Renal pelvis (tissue), 12 donors: ENCODE measurements at places on chromosomes 3 and 15.

GRCh38 chr3:45188719-45189659 is 37.1 kb downstream of the TMEM158 start:
- peak; percentile 75 for DNase-seq

DNA sequence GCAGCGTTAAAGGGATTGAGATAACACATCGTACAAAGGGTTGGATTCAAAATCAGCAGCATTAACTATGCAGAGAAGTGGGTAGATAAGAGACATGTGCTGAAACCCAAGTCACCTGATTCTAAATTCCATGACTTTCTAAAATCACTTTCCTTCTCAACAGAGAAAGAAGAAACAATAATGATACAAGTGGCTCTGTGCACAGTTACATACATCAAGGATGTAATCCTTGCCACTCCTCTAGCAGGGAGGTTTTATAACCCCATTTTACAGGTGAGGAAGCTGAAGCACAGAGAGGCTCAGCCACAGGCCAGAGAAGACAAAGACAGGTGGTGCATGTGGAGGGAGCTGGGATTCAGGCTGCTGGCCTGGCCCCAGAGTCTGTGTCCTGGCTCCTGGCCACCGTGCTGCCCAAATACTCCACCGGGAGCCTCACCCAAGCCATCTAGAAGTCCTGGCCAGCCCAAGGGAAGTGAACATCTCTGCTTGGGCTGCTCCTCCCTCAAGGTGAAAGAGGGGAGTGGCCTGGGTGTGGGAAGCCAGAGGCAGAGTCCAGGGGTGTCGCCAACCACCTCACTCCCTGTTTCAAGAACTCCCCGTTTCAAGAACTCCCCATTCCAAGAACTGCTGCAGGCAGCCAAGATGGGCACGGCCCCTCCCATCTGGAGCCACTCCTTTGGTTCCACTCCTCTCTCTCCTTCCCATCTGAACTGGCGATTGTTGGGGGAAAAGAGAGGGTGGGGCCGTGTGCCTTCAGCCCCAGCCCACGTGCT is 147.1 kb downstream of the NUP210 start:
- DNase-seq: no peak

GRCh38 chr15:57654153-57654852 is 52.2 kb upstream of the POLR2M start:
- peak; percentile 81 for DNase-seq

GRCh38 chr3:146250449-146251382 is at the start of gene PLSCR4:
Gene PLSCR4 (minus strand): TSS chr3:146251105. CDS start chr3:146222071, 29,034 bp downstream.
- DNase-seq: peak; percentile 62

DNA sequence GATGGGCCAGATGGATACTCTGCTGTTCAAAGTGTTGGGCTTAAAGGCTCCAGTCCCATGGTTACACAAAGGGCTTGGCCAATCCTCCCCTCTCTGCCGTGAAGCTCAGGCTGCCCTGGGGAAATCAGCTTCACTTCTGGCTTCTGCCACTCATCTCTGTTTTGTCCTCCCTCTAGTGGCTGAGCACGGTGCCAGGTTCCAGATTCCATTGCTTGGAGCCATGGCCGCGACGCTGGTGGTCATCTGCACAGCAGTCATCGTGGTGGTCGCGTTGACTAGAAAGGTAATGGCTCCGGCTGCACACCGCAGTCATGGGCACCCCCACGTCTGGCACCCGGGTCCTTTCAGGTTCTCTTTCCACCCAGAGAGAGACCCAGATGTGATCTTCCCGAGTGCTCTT is 5.6 kb downstream of the TIGIT start:
- no peak for DNase-seq

- no peak for DNase-seq
Observed at GRCh38 chr3:112345681-112346080, 12.7 kb downstream of the CD200 start.

DNA sequence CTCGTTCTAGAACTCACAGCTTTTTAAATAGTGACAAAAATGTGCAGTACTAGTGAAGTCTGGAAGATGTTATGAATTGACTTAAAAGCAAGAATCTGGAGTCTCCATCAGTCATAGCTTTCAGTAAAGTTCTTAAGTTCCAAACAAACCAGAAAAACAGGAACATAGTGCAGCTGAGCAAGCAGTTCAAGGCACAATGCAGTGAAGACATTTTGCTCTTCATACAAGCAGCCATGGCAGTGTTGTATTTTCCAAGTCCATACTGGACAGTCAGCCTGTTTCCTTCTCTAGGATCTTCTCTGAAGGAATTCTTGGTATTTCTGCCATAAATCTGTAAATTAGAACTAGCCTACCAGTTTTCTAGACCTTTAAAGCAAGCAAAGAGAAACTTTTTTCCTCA is 90.5 kb downstream of the LRRC28 start:
- no peak for DNase-seq

GRCh38 chr15:35308802-35309201 is 223.7 kb upstream of the NANOGP8 start:
- DNase-seq: peak; percentile 77

- DNase-seq: no peak
Observed at GRCh38 chr15:78195735-78196201, 38.6 kb downstream of the ACSBG1 start.

GRCh38 chr15:29031502-29032228 is 145.9 kb downstream of the APBA2 start:
- no peak for DNase-seq

DNA sequence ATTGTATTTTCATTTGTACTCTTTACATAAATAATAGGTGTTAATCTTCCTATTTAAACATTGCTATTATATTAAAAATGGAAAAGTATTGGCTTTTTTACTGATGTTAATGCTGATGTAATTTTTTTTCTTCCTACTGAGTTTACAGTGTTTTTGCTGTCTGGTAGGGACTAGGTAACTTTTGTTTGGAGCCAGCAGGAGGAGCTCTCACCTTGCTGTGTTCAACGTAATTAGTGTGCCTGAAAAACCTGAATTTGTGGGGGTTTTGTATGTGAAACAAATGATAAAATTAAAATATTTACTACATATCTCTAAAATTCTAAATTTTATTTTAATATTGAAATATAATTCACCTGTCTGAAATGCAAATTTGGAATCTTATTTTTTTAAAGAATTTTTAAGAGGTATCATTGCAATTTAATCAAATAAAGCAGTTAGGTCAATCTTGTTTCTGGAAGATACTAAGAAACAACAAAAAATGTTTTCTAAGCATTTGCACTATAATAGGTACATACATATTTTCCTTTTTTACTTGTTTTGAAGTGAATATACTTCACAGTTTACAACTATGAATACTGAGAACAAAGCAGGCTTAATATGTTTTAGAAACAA is 48.8 kb downstream of the EPHA6 start:
- peak; percentile 33 for DNase-seq

DNA sequence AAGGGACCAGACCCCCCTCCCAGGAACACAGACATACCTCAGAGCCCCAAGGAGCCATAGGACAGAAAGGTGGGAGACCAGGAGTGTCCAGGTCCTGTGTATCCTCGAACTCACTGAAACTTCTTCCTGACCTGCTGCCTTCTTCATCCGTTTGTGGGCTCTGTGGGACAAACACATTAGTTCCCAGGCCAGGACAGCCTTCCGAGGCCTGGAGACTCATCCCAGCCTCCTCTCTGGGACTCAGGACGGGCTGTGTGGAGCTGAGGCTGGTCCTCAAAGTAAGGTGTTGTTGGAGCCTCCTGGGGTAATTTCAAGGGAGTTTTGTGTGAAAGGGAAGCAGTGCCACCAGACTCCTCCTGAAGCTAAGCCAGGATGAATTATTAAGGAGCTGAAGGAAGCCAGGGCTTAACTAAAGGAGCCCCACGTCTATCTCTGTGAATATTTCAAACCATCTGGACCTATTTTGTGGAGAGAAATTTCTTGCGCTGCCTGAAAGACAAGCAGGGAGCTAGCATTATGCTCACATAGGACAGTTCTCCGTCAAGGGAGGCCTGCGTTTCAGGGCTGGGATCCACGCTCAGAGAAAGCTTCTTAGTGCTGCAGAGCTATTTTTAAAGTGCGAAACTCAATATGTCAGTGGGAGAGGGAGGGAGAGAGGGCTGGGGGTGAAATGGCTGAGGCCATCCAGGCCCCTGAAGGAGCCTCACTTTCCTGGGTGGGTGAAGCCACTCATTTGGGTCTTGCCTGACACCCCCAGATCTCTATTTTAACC is 29.8 kb upstream of the PLA2G4E start:
- DNase-seq: no peak

DNA sequence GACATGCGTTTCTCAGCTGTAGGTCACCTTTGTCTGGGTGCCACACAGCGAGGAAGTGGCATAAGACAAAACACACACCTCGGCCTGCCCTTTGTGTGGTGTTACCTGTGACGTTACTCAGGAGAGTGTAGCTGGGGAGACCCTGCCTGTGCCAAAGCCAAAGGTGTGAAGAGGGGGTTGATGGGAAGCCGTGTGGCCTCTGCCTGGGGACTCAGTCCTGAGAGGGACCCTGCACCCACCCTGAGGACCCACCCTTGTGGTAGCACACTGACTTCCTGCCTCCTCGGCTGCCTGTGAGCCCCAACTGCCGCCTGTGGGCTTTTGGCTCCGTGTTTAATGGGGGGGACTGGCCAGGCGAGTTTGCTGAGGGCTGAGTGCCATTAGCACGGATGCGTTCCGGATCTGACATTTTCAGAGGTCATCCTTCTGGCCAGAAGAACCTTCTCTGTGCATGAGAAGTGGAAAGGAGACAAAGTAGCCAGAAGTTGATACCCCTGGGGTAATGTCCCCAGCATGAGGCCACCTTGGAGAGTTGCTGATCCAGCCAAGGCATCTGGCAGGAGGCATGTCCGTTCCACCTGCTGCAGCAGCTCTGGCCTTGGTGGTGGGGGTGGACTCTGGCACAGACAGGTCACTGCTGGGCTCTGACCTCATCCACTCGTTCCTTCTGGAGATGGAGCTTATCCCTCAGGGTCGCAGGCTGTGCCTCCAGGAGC is 51.8 kb upstream of the FURIN start:
- DNase-seq: no peak

GRCh38 chr15:74460298-74460697 is 662 bp downstream of the UBL7 start:
- no peak for DNase-seq

GRCh38 chr3:159548675-159549335 is 439.8 kb upstream of the IL12A start:
- DNase-seq: no peak

- DNase-seq: no peak
Observed at GRCh38 chr3:54274607-54275006, 152.3 kb downstream of the CACNA2D3 start.

GRCh38 chr3:168659015-168659414 is 563.3 kb upstream of the GOLIM4 start:
- DNase-seq: no peak

DNA sequence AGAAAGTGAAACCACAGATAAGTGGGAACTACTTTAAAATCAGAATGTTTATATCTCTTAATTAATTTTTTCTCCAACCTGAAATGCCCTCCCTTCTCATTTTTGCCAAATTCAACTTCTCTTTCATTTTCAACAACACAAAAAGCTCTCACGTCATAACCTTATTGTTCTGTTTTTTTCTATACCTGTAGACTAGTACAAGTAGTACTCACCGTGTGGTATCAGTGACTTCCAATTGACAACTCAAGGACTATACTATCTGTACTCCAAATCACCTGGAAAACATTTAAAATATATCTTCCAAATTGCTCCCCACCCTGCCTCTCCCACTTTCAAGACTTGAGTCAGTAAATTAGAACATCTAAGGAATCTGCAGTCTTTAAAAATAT is 72.8 kb upstream of the ZNF280D start:
- DNase-seq: no peak

- peak; percentile 31 for DNase-seq
Observed at GRCh38 chr3:161274691-161275298, 53.7 kb downstream of the NMD3 start.

GRCh38 chr3:22981166-22981565 is 222.0 kb upstream of the UBE2E2 start:
- no peak for DNase-seq

DNA sequence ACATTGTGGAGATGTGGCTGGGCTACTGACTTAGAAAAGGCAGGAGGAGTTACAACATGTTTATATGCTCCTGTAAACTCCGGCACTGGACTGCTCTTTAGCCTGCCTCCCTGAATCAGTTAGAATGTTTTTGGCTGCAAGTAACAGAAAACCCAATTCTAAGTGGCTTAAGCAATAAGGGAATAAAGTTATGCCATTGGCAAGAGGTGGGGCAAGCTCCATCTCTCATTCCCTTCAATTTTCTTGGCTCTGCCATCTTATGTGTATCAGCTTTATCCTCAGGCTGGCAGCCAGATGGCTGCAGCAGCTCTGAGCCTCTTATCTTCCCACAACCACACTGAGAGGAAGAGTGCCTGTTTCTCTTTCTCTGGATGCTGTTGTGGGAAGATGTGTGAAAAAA is 22.4 kb upstream of the MEIS2 start:
- DNase-seq: no peak

- no peak for DNase-seq
Observed at GRCh38 chr3:63064209-63064755, 189.1 kb upstream of the CADPS start.

DNA sequence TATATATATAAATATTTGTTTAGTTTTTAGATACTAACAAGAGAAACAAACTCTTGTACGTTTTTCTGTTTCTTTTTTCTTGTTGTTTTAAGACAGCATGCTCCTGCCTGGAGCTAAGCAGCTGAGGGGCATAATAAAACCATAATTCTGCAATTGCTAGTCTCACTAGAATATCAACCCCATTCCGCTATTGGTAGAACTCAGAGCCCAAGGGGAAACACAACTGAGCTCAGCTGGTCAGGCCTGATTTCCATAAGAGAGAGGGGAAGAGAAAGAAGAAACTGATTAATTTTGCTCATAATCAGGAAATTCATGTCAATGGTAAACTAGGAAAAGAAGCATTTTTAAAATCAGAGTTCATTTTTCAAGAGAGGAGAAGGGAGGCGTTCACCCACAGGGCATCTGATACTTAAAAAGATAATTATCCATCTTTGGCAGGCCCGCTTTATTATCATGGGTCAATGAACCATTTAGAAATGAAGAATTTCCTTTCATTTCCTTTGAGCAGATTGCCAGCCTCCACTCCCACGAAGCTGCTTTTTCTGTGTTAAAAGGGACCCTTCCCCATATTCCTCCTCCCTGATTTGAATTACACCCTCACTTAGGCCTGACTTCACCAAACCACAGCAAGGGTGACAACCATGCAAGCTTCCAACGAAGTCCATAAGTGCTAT is 965.3 kb upstream of the CFAP20DC start:
- no peak for DNase-seq

DNA sequence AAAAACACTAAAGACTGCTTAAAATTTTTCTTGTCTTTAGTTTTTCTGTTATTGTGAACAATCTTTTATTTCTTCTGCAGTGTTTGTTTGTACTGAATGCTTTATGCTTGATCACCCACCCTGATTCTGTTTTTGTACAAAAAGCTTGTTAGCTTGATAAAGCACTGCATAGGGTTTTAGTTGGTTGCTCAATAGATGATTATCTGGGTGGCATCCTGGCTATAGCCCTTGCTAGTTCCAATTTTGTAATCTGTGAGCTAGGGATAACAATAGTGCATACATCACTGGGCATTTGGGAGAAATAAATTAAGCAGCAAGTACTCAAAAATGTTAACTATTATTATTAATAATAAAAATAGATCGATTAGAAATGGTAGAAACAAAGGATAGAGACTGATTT is 102.3 kb downstream of the ZPLD1 start:
- no peak for DNase-seq

GRCh38 chr3:139286825-139287224 is 57.0 kb upstream of the MRPS22 start:
- no peak for DNase-seq
